ENCODE measurements at places on chromosomes 1 and 21. TPM values are rescaled to one million over a fixed set of nuclear protein-coding genes. Genes with fewer than 3 reads are reported as not detected.

DNA sequence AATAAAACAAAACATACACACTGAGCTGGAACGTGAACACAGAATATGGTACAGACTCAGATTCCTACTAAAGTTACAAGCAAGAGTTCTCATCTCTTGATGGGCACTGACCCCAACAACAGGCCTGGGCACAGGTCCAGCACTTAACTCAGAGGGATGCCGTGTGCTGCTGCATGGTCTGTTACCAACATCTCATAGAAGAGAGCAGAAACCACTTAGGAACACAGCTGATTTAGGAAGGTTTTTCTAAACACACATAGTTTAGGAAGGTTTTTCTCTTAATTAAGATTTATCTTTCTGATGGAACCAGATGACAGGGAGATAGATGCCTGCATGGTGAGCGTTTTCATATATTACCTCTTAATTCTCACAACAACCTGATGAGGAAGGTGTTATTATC lies 1.5 kb downstream of the GCLM start:
- no peak for DNase-seq

DNA sequence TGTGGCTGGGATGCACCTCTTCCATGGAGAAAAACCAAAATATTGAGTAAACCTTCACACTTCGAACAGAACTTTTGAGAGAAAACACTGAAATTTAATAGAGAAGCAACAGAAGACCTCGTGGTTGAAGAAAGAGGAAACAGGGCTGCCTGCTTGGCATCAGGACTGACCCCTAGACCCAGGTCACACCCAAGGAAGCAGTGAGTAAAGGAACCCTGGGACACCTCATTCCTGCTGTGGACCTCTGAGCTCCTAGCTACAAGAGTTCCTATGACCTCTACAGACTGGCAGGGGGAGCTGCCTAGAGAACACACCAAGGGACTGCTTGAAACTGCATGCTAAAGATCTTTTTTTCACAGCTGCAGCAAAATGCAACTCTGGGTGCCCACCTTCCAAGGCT lies 67.8 kb downstream of the FASLG start:
- no peak for DNase-seq

DNA sequence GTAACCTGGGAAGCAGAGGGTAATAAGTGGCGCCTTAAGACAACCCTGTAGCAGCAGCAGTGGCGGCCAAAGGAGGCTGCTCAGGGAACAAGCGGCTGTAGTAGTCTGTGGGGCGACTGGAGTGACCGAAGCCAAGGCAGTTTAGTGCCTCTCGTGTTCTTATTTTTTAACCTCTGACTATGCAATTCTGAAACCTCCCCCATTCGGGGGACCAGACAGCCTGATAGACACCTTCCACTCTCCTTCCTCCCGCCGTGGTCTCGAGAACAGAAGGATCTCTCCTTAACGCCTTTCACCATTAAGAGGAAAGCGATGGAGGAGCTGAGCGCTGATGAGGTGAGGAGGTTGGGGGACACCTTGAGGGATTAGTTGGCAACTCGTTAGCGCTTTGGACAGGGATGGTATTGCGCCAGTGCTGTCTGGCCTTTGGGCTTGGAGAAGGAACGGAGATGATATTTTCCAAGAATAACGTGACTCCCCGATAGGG lies 644 bp downstream of the UBE4B start:
- DNase-seq, result no peak

DNA sequence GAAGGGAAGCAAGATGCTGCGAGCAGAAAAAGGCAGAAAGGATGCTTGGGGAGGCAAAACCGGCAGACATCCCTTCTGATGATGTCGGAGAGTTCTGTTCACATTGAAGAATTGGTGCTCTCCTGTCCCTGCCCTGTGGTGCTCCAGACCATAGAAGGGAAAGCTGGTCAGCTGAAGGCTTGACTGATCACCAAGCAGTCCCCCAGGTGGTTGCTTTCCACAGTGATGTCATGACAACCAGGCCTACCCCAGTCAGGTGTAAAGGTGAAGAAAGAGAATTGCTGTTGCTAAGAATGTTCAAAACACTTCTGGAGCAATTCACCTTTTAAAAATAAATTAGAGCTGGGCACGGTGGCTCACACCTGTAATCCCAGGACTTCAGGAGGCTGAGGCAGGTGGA lies 59.5 kb downstream of the OPTC start:
- DNase-seq, result no peak

DNA sequence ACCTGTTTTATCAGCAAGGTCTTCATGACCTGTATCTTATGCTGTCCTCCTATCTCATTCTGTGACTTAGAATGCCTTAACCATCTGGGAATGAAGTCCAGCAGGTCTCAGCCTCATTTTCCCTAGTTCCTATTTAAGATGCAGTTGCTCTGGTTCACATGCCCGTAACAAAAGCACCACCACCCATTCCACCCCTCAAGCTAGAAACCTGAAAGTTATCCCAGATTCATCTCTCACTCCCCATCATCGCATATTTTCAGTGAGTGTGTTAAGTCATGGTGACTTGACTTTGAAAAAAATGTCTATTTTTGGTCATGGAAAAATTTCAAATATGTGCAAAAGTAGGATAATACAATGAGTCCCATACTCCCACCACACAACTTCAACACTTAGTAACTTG lies 11.7 kb downstream of the HMGN2 start:
- DNase-seq, result no peak

- DNase-seq, result no peak
Observed at GRCh38 chr21:44334329-44335030, 4.7 kb downstream of the CFAP410 start.

GRCh38 chr1:40386359-40386723 lies 12.8 kb downstream of the SMAP2 start:
- no peak for DNase-seq

GRCh38 chr1:79326875-79327274 lies 320.3 kb upstream of the ADGRL4 start:
- no peak for DNase-seq

DNA sequence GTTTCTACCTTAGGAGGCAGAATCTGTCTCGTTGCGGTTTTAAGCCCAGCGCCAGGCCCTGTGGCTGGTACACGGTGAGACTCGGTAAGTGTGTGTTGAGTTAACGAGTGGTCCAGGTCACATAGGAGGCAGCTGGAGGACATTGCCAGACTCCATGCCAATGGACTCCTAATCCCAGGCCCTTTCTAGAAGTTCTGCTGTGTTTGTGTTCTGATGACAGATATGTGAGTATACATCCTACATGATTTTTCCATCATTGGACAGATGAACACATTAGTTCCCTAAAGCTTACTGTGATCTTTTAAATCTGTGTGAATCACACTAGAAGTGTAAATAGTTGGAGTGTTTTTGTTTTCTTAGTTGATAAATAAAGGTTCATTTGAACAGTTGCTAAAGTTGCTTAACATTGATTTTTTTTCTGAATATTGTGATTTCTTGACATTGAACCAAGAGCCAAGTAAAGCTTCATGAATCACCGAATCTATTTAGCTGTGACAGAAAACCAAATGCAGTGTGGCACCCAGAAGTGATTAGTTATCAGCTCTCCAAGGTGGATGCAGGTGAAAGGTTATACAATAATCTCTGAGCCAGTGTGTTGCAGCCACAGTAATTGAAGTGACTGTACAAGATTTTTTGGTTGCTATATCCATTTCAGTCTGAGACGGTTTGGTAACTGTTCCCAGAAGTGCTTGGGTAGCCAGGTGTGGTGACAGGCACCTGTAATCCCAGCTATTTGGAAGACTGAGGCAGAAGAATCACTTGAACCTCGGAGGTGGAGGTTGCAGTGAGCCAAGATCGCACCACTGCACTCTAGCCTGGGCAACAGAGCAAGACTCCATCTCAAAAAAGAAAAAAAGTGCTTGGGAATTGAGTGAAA lies 46.3 kb downstream of the DOP1B start:
- no peak for DNase-seq

CTSE gene
- 85.8 TPM for total RNA-seq

DISP3 gene
- not detected for total RNA-seq

EVA1C gene
- 55.4 TPM for total RNA-seq

ACTN2 gene
- 2.8 TPM for total RNA-seq

Measured in upper lobe of right lung (tissue), 1 donor.